ENCODE measurements at places on chromosomes 3 and 15.
A peak's percentile ranks its signal among the peaks of the same experiment; 100 is the strongest.

- no peak for DNase-seq
These were observed 133.3 kb upstream of the SLC6A11 start for GRCh38 chr3:10682692-10683091.

GRCh38 chr15:94119298-94119811 lies 112.0 kb upstream of the MCTP2 start:
- no peak for DNase-seq

DNA sequence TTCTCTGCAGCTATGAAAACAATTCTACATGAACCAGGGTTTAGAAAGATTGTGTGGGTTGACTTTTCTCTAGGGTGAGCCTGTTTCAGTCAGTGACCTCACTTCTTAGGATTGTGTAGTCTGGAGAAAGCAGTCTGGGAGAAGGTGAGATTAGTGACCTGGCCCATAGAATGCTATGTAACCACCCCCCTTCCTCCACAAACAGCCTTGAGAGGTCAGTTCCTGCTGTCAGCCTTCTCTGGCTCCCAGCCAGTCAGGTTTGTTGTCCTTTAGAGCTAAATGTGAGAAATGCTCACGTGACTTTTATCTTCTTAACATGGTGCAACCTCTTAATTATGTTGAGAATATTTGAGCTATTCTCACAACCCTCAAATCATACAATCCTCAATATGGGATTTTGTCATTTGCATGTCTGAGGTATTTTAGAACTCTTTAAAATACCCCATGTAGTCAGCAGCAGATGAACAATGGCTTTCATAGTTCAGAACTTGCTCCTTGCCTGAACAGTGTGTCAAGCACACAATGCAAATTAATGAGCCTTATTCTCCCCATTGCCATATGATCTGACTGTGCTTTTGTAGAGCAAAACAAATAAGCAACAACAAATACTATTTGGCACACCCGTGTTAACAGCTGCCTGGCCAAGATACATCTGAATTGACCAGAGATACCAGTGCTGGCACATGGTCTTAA lies 311.6 kb downstream of the CNTN6 start:
- no peak for DNase-seq

GRCh38 chr3:117019082-117019713 lies 309.6 kb downstream of the TUSC7 start:
- peak; percentile 71 for DNase-seq

GRCh38 chr3:16349986-16350596 lies 85.1 kb downstream of the OXNAD1 start:
- DNase-seq = no peak

DNA sequence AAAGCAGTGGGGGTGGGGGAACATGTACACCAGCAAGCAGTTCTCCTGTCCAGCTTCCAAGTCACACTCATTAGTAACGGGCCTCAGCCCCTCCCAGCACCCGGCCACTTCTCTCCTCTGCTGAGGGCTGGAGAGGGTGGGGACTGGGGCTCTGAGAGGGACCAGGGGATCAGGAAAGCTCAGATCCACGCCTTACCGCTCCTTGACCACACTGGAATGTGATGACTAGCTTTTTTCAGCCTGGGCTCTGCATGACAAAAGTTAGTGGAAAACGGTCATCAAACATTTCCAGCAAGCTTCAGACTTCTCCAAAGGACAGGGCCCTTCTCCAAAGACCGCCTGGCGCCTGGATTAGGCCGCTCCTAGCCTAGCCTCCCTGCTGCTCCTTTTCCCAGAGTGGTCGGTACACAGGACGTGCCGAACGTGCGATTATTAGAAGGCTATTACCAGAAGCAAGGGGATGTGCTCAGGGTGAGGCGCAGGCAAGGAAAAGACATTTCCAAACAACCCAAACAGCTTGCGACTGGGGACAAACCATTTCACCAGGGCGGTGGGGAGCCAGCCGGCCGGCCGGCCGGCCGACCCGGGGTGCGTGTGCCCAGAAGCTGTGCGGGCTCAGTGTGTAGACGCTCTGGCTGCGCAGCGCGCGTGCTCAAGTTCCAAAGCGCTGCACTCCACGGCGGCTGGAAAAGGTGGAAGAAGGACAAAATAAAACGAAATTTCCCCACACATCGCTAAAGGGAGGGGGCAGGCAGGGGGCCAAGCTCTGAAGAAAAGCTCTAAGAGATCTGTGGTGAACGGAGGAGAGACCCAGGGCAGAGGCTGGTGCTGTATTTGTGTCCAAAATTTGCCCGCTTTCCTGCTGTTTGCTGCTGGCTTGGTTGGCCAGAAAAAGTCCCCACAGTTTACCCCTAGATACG lies 51.0 kb upstream of the SSR3 start:
- no peak for DNase-seq

DNA sequence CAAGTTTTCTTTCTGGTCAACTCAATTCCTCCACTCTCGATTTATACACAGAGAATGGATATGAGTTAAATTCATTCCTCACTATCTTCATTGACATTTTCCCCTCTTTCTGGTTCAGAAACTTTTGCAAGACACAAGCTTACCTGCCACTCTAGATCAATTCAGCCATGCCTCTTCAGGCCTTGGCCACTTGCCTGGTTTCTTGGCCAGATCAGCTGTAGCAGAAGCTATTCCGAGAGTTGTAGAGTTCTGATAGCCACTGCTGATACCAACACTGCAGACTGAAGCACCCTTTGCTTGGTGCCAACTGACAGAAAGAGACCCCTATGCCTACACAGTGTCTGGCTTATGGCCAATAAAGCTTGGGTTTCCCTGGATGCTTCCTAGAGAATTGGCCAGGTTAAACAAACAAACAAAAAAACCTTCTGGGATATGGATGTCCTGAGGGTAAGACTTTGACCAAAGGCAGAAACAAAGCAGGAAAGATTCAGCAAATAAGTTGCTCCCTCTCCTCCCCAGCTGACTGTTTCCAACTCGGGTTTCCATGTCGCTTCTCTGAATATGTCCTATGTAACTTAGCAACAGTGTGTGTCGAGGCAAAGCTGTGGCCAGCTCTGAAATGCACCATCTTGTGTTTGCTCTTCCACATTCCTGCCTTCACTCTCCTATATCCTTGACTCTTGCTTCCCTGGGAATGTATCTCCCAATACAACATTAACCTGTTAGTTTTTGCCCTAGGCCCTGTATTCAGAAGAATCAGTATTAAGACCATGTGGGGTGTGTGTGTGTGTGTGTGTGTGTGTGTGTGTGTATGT lies 521.6 kb downstream of the EPHA3 start:
- no peak for DNase-seq

DNA sequence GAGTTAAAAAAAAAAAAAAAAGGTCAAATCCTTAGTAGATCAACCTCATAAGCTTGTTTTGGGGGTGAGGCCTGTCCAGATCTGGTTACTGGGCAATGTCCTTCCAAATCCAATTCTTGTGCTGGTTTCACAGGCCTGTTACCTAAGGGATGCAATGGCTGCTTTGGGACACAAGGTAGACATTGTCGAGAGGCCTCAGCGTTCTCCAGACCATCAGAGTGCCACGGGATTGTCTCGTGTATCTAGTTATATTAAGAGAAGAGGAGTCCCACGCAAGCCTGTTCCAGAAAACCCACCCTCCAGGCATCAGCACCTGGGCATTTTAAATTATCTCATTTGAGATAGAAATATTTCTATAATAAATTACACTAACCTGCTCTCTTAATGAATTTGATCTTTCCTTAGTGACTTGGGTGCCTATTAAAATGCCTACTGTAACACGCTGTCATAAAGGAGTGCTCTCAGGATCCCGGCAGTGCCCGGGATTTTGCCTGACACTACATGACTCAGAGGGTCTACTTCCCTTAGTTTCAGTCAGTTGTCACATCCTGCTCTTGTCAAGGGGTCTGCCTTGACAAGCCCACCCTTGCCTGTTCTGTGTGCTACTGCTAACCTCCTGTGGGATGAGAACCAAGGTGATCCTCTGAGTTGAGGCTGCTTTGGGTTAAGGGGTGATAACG lies 116.0 kb downstream of the LIPC start:
- no peak for DNase-seq

- DNase-seq = no peak
These were observed 11.9 kb upstream of the LDHAL6B start for GRCh38 chr15:59194639-59195325.

DNA sequence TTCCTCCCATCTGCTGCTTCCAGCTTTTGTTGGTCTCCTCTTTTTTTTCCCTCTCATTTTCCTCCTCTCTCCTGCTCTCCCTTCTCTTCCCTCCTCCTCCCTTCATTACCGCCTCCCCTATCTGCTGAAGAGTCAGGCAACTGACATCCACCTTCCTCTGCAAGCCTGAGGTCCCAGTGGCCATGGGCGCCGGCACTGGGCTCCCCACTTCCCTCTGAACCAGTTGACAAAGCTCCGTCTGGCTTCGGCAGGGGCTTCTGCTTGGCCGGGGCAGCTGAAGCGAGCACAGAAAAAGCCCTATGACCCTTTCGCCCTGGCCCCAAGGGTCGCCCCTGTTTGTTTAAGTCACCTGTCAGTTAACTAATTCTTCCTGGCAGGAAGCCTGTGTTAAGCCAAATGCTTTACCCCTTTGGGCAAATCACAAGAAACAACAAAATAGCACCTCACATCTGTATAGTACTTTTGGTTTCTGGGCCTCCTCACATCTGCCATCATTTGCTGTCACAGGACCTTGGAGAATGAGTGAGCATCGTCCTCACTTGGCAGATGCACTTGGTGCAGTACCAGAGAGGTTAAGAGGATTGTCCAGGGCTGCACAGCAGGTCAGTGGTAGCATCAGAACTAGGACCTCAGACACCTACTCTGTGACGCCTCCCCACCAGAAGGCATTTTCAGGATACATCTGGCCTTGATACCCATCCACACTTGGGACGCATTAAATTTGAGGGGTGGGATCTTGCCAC lies 27.7 kb downstream of the ITGA11 start:
- DNase-seq = peak; percentile 24

- no peak for DNase-seq
These were observed 12.1 kb upstream of the DNAJC13 start for GRCh38 chr3:132405188-132405587.

DNA sequence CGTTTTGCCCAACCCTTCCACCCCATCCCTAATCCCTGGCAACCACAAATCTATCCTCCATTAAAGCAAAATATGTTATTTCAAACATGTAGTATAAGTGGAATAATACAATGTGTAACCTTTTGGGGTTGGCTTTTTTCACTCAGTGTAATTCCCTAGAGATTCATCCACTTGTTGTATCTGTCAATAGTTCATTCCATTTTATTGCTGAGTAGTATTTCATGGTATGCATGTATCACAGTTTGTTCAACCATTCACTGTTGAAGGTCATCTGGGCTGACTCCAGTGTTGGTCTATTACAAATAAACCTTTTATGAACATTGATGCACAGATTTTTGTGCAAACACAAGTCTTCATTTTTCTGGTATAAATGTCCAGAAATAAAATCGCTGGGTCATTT lies 38.8 kb downstream of the BSN start:
- DNase-seq = no peak

DNA sequence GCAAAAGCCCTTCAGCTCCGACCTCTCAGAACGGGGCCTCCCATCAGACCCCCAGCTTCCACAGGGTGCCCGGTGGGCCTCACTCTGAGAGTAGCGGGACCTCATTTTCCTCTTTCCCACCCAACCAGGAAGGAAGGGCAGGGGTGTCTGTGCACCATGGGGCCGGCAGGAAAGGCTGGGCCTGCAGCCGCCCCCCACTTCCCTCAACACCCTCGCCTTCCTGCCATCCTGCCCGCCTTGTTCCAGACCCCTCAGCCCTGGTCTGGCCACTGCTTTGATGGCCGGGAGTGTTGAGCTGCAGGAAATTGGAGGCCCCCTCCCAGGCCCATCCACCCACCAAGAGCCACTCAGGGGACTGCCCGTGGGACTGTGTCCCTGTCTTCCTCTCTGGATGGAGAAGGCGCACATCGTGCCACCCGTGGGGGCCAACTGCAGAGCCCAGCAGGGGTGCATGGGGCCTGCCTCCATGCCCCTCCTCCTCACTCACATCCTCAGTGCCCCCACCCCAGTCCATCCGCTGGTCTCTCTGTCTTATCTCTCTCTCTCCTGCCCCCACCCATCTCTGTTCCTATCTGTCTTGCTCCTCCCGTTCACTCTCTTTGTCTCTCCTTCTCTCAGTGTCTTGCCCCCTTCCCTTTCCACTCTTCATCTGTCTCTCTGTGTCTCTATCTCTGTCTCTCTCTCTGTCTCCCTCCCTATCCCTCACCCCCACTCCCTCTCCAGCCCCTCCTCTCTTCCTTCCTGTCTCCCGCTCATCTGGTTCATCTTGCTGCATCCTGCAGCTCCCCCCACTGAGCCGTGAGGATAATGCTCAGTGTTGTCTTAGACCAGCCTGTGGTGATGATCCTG lies 1.8 kb upstream of the PLXND1 start:
- DNase-seq = no peak

DNA sequence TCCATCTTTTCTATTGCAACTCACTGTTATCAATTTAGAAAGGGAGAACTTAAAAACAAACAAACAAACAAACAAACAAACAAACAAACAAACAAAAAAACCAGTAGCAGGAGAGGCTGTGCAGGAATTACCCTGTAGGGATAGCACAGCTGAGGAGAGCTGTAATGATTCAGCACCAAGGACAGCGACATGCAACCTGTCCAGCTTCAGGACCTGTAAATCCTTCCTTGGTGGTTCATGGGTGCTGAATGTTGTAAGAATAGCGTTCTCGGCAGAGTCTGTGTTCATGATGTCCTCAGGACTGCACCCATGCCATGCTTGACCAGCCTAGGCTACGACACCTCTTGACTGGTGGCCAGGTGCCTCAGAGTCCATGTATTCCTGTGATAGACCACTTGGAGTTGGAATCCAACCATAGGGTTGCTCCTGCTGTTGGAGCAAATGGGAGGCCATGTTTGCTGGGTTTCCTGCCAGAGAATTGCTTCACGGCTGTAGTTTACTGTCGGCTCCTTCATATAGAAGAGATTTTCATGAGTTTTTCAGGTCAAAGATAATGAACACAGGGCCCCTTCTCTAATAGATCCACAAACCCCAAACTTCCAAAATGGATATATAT lies 65.9 kb downstream of the CACNA2D3 start:
- DNase-seq = no peak

DNA sequence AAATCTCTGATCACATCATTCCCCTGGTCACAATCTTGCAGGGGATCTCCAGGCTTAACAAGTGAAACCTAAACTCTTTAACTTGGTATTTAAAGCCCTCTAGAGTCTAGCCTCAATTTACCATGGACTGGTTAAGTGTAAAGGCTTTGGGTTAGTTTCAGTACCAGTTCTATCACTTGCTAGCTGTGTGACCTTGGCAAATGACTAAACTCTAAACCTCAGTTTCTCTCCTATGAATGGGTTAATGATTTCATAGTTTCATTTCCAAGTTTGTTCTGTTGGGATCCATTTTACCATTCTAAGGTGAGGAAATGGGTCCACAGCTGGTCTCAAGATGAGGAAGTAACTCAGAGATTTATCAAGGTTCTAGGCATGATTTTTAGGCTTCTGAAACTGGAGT lies 38.8 kb upstream of the TIMP4 start:
- DNase-seq = no peak

GRCh38 chr3:188446766-188447165 lies 292.8 kb downstream of the LPP start:
- DNase-seq = no peak
